Right cardiac atrium (tissue), 5 donors: ENCODE measurements at places on chromosomes 6 and 20. TPM values are rescaled to one million over a fixed set of nuclear protein-coding genes. Genes with fewer than 3 reads are reported as not detected.

The SLC17A2 gene
- not detected for polyA plus RNA-seq

The MMP24 gene
- polyA plus RNA-seq, result 0.27 TPM

The MEP1A gene
- polyA plus RNA-seq, result not detected

The PRKN gene
- 9.6 TPM for polyA plus RNA-seq

The UBD gene
- polyA plus RNA-seq, result 0.14 TPM

The DCDC2 gene
- polyA plus RNA-seq, result not detected

The OR2B6 gene
- polyA plus RNA-seq, result not detected

The SLC16A10 gene
- 2.2 TPM for polyA plus RNA-seq

The JPH2 gene
- 78.2 TPM for polyA plus RNA-seq

The OLIG3 gene
- not detected for polyA plus RNA-seq

The GSTA4 gene
- 16.8 TPM for polyA plus RNA-seq

DNA sequence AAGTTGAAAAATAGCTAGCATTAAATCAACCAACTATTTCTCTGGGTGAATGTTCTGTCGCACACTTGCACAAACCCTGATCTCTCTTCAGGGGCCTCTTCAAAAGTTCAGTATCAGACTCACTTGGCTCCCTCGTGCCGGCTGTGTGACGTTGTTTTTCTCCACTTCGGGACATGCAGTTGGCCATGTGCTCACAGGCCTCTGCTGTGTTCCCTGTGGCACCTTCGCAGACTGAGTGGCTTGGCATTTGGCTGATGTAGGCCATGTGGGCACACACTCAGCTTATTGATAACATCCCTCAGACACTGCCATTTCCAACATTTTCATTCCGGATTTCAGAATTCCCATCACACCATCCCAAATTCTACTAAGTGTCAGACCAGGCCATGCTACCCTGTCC is 49.3 kb downstream of the PACRG start:
- peak; percentile 24 for DNase-seq

GRCh38 chr6:103113416-103113815 is 1719.9 kb downstream of the GRIK2 start:
- DNase-seq, result no peak

DNA sequence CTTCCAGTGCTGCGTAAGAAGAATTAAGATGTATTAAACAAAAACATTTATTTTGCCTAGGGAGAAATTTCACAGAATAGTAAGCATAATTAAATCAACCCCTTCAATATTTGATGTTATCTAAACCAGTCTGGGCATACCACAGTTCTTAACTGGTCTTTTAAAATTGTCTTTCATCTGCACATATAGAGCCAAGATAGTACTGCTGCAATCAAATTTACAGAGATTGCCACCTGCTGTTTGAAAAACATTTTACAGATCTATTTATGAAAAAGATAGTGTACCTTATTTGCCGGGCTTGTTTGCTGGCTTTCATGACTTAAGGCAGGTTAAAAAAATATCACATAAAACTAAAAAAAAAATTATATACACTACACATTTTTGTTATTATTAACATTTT is 323.2 kb downstream of the ADGRB3 start:
- DNase-seq, result no peak

GRCh38 chr6:3627501-3627900 is 124.0 kb downstream of the PXDC1 start:
- DNase-seq, result no peak

- peak; percentile 75 for DNase-seq
Observed at GRCh38 chr20:50625986-50626677, 65.2 kb downstream of the RIPOR3 start.

- DNase-seq, result no peak
Observed at GRCh38 chr6:41289815-41290214, 3.3 kb upstream of the TREM1 start.

DNA sequence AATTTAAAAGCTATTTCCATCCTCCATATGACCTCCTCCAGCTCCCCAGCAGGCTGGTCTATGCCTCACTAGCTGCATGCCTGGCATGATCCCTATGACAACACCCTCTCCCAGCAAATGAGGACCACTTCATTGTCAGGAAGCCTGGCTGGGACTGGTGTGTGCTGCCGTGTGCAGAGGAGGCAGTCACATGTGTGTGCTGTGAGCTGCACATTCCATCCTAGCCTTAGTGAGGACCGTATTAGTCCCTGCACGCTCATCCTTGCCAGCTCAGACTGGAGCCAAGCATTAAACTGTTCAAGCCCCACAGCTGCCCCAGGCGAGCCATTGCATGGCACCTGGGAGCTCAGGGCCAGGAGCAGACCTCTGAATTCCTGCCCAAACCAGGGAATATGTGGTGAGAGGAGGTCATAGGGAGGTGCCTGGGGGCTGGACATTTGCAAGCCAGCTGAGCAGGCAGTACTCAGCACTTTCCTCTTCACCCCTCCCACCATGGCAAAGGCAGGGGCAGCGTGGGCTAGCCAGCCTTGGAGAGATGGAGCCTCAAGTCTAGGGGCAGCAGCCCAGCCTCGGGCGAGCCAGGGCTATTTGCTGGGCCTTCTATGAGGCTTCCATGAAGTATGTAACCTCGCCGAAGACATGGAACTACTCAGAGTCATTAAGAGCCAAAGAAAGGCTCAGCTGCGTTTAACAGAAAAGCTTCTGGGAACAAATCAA is 8.7 kb upstream of the CCN5 start:
- DNase-seq, result peak; percentile 76

GRCh38 chr6:2244261-2245102 is 923 bp downstream of the GMDS start:
- DNase-seq, result no peak

- no peak for DNase-seq
Observed at GRCh38 chr20:4081421-4081820, 66.1 kb upstream of the RNF24 start.

- peak; percentile 71 for DNase-seq
Observed at GRCh38 chr6:26216359-26216885, 129.2 kb downstream of the HFE start.

DNA sequence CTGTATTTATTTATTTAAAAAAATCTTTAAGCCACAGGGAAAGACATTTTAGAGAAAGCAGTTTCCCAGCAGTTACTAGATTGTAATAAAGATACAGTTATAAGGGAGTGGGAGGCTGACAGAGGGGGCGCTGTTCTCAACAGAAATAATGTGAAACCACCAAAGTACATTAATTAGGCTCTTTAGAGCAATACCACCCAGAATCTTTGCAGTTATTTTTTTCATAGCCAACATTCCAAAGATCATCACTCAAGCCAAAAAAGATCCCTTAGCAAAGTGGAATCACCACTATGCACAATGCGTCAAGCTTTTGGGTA is 331.3 kb upstream of the DEFB112 start:
- DNase-seq, result no peak

DNA sequence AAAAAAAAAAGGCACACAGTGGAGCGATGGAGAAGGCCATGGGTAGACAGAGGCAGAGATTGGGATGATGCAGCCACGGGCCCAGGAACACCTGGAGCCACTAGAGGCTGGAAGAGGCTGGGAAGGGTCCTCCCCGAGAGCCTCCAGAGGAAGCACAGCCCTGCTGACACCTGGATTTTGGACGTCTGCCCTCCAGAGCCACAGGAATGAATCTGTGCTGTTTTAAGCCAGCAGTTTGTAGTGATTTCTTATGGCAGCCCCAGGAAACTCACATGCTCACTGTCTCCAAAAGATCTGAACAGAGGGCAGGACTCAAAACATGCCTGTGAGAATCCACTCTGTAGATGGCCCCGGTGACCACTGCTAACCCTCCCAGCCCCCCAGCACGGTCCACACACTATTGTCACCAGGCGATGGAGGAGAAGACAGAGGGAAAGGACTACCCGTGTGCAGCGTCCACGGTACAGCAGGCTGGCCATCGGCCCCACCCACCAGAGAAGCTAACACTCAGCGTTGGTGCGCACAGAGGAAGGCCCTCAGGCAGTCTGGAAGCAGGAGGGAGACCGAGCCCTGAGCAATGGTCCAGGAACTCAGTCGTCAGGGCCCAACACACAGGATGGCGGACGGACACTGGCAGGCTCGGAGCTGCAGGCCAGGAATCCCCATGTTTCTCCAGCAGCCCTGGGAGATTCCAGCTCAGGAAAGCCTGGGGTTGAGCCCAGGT is 99.7 kb downstream of the BMP7 start:
- DNase-seq, result no peak

- DNase-seq, result peak; percentile 55
Observed at GRCh38 chr20:11372876-11373790, 544.6 kb upstream of the BTBD3 start.

DNA sequence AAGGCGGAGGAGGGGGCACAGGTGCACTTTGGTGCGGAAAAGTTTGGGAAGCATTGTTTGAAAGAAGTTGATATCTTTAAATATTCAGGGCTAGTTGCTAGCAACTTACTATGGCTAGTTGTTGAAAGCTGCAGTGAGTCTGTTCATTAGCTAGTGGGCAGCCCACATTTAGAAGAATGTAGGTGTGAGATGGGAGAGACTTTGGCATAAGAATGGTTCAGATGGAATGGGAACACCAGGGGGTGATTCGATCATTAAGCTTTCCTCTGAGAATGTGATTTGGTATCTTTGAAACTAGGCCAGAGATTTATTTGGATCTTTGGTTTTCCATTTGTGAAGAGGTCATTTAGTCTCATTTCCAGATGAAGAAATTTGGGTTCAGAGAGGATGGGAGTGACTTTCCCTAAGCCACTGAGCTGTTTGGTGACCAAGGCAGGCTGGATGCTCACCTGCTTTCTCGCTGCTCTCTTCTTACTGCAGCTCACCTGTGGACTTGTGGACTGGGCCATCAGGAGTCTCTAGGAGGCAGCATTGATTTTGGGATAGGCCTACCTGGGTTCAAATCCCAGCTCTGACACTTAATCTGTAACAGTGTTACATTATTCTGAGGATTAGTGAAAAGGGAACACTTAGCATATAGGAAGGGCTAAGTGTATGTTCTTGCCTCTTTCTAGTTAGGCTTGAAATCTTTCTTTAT is 62.9 kb downstream of the CARMIL1 start:
- no peak for DNase-seq

DNA sequence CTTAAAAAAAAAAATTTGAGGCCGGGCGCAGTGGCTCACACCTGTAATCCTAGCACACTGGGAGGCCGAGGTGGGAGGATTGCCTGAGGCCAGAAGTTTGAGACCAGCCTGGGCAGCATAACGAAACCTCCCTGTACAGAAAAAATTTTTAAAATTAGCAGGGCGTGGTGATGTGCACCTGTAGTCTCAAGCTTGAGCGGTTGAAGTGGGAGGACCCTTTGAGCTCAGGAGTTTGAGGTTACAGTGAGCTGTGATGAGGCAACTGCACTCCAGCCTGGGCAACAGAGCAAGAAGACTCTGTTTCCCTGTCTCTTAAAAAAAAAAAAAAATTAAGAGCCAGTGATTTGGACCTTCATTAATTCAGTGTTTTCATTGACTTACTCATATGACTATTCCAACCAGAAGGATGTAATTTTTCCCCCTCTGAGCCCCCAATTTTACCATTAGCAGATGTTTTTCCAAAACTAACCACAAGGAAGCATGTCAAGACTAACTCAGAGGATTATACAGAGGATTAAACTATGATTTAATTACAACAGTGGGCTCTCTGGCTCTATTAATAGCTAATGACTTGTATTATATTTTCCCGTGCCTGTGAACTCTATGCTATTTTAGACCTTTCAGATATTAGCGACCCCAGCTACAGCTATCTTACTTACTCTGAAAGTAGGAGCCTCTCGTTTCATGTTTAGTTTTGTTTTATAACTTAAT is 75.1 kb downstream of the ARID1B start:
- DNase-seq, result no peak

DNA sequence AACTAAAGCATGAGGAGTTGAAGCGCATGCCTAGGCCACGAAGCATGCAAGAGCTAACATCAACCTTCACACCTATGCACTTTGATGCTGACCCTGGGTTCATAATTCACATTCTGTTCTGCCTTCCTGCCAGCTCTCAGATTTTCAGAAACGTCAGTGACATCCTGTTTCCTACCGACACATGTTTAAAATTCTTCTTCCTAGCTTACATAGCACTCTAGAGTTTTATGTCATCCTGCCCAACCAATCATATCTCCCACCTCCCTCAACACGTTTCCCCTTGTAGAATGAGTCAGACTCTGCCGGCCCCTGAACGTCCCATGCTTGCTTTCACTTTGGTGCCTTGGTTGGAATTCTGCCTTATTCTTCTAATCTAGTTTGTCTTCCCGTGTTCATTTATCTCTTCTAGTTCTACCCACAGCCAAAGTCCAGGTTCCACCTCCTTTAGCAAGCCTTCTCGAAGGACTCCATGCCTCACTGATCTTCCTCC is 97.2 kb upstream of the MAP7 start:
- no peak for DNase-seq

DNA sequence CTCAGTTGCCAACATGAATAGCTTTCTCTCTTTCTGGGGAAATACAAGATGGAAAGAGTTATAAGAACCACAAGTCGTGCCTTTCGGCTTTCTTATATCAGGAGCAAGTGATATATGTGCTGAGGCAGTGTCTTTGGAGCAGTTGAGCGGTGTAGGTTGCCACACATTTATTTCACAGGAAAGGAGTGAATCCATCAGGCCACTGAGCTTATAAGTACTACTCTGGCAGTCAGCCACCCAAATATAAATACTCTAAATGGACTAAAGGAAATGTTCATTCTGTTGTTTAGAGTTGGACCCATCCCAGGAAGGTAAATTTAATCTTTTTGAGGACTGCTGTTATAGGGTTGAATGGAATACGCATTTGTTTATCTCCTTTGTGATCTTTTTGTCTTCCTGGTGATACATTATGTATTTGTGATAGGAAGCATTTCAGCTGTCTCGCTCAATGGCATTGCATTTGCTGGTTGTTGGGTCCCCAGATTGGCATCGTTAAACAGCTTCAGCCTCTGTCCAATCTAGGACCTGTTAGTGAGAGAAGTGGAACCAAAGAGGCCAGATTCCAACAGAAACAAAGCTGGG is 139.7 kb downstream of the SOBP start:
- DNase-seq, result no peak

GRCh38 chr6:26475823-26476729 is 18.3 kb downstream of the BTN2A1 start:
- no peak for DNase-seq

GRCh38 chr20:20609522-20609921 is 102.9 kb downstream of the RALGAPA2 start:
- no peak for DNase-seq

DNA sequence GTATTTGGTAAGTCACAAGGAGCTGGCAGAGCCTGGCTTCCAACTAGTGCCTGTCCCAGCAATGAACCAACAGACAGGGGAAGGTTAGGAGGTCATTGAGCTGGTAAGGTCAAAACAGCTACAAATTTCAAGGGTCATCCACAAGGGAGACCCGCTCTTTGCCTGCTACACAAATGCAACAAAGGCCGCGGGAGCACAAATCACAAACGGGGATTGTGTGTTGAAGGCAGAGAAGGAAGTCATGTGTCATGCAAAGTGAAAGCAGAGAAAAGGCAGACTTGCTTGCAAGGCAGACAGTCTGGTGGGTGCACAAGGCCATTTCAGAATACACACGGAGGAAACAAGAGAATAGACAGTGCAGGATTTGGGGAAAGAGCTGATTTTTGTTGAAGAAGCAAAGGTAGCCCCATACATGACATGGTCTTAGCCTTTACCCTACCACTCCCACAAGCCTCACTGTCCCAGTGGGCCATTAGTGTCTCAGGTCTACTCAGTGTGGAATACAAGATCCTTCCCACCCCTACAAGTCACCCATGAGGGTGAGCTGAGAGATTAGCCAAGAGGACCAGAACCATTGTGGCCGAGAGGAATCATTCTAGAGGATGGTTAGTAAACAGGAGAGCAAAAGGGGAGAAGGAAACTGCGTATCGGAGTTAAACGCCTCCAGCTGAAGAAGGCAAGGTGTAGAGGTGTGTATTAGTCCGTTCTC is 18.1 kb upstream of the SAMHD1 start:
- no peak for DNase-seq

GRCh38 chr6:169450097-169450496 is 196.5 kb upstream of the THBS2 start:
- DNase-seq, result no peak
